ENCODE measurements at places on chromosomes 12 and 14. TPM values are rescaled to one million over a fixed set of nuclear protein-coding genes. Genes with fewer than 3 reads are reported as not detected.
A peak's percentile ranks its signal among the peaks of the same experiment; 100 is the strongest.

- no peak for DNase-seq
These were observed 67.6 kb downstream of the DENND5B start for GRCh38 chr12:31523306-31523705.

GRCh38 chr12:76029982-76030340 is 1.6 kb downstream of the PHLDA1 start:
- DNase-seq: peak; percentile 59

Gene ACVRL1
- 404 TPM for total RNA-seq

Gene MFAP5
- not detected for total RNA-seq

Gene LYZ
- total RNA-seq: not detected

Gene FBXO33
- 5.0 TPM for total RNA-seq

GRCh38 chr14:100754020-100754419 is 27.3 kb downstream of the DLK1 start:
- no peak for DNase-seq

DNA sequence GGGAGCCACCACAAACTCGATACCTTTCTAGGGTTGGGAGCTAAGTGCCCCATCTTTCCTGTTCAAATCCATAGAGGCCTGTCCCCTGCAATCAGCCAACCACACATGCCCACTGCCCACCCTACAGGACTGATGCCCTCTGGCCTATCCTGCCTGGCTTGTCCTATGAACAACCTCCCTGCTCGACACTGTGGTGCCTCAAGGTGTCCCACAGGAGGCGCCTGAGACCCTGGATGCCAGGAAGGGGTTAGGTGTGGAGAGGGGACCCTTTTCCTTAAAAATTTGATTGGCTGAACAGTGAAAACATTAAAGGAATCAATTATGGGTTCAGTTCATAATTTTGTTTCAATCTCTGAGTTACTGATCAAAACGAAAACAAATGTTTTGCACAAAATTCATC is 97.3 kb upstream of the FZD10 start:
- no peak for DNase-seq

DNA sequence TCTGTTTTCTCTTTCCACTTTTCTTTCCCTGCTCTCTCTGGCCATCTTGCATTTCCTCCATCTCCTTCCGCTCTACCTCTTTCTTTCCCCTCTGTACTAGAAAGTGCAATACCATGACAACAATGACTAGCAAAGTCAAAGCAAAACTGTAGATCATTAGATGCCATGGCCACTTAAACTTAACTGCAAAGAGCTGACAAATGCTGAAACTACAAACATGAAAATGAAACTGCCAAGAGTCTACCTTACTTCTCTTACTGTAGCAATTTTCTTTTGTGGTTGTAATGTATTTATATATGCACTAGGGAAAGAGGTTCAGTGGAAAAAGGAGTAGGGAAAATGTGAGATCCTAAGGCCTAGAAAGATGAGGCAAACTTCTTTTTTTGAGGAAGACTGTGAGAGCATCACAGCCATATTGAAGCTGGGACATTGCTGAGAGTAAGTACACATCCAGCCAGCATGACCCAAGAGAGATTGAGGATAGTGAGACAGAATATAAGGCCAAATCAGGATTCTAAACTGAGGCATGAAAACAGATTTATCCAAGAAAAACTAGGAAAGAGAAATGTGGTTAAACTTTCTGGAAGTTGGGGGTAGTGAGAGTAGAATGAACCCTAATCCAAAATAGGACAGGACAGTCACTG is 276.6 kb upstream of the NAV3 start:
- no peak for DNase-seq

Gene BCAT1
- 296 TPM for total RNA-seq

GRCh38 chr14:77040741-77041653 is 12.5 kb upstream of the IRF2BPL start:
- DNase-seq: peak; percentile 87

DNA sequence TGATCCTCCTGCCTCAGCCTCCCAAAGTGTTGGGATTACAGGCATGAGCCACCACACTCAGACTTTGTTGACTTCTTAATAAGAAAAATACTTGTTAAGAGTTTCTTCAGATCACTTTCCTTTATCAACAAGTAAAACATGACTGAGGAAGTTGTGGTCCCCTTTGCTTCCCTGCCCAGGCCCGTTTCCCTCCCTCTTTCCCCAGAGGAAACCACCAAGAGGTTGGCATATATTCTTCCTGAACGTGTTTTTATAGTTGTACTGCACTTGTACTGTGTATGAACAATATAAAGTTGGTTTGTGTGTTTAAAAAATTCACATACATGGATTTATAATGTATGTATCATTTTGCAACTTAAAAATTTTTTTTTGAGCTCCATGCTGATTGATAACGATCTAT is 28.4 kb downstream of the PTPN11 start:
- peak; percentile 9 for DNase-seq

- DNase-seq: peak; percentile 41
These were observed 718 bp downstream of the PACS2 start for GRCh38 chr14:105315211-105315721.

GRCh38 chr14:26379951-26380350 is 217.9 kb downstream of the NOVA1 start:
- DNase-seq: no peak

DNA sequence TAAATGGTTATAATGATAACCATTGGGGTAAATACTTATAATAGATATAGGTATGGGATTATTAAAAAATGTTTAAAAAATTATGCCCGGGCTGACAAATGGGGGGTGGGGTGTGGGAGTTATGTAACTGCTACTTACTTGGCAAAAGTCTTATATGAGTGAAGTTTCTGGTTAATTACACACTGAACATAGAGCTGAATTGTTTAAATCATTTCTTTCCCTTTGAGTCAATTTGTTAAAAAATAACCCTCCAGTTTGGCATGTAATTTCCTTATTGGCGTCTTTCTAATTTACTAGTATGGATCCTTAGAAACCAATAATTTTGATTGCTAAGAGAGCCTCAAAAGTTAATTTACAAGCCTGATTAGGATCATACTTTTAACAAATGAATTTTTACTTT is 16.7 kb downstream of the PAH start:
- no peak for DNase-seq

Gene KSR2
- total RNA-seq: 5.2 TPM

Gene JAG2
- total RNA-seq: 139 TPM

GRCh38 chr14:89060191-89060590 is 235.7 kb downstream of the TTC8 start:
- no peak for DNase-seq

- no peak for DNase-seq
These were observed 3.8 kb upstream of the SIVA1 start for GRCh38 chr14:104749111-104749649.

DNA sequence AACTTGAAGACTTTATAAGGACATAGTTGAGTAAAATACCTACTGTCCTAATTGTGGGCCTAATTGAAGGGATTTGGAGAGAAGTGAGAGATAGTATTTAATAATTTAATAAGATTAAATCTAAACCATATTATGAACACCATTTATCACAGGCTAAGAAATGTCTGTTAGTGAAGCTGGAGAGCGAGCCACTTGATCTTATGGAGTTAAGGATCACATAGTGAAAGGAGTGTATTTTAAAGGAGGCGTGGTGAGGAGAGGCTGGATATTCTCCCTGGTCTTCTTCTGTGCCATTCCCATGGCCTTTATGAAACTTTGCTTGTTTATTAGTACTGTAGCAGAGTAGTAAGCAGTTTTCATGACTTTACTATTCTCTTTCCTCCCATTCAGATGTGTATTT is 172.4 kb downstream of the TRHDE start:
- no peak for DNase-seq

GRCh38 chr14:104954746-104955395 is 23.3 kb downstream of the AHNAK2 start:
- no peak for DNase-seq

- DNase-seq: no peak
These were observed 56.1 kb upstream of the TCL1A start for GRCh38 chr14:95769976-95770375.

GRCh38 chr12:113782873-113783272 is 183.3 kb downstream of the RBM19 start:
- no peak for DNase-seq

Gene CD163
- not detected for total RNA-seq

DNA sequence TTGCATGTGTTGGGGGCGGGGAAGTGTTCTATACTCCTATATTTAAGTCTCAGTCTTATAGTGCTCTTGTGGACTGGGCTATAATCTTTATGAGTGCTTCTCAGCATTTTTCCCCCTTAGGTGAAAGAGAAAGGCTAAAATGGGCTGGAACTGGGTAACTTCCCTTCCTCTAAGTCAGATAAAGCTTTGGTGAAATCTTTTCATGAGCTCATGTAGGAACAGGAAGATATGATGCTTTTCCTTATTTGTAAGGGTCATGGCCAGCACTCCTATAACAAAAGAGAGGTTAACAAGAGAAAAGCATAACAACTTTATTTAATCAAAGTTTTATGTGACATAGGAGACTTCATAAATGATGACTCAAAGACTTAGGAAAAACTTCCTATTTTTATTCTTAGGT is 841.5 kb downstream of the SLC16A7 start:
- peak; percentile 89 for DNase-seq

DNA sequence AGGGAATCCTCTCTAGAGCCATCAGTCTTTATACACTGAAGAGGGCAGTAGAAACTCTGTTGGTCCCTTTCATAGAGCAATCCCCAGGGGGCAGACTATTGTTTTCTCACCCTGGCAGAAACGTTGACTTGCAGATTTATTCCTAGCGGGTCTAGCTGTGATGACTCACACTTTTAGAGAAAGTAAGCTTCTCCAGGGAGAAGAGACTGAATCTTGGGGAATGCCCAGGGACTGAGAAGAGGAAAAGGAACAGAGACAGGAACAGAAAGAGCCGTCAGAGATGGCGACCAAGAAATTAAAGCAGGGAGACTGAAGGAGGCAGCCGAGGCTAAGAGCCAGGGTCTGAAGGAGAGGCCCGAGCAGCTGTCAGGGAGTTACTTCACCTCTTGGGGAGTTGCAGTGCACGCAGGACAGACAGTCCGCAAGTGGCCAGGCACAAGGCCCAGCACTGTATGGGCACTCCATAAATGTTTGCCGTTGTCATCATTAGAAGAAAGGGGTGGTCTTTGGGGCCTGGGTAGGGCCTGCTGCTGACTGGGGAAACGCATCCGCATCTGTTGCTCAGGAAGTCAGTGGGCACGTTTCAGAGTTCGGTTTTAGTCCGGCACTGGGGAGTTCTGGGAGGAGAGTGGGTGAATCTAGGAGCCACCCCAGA is 13.0 kb downstream of the PLEKHG6 start:
- peak; percentile 98 for DNase-seq

Gene CLEC12A
- total RNA-seq: not detected

GRCh38 chr12:18551701-18552100 is 186.1 kb downstream of the PLCZ1 start:
- no peak for DNase-seq

Gene SLC38A6
- 24.6 TPM for total RNA-seq

DNA sequence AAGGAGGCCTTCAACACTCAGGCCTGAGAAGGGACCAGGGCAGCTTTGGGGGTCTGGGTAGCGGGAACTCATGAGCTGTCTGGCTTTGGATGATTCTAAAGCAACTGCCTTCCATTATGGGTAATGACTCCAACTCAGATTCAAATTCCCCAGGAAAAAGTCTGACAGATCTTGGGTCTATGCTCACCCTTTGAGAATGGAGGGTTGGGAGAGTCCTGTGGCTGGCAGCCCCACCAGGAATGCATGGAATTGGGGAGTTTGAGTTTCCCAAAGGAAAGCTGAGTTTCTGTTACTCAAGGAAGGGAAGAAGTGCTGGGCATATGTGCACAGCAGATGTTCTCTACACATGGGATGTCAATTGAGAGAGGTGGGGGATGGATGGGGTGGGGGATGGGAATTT is 22.4 kb upstream of the LTBP2 start:
- no peak for DNase-seq

Measured in endothelial cell of umbilical vein (primary cell).